ENCODE measurements at places on chromosomes 6 and 20.

GRCh38 chr6:3023663-3024483 lies 24.2 kb downstream of the NQO2 start:
- peak; percentile 82 for DNase-seq

DNA sequence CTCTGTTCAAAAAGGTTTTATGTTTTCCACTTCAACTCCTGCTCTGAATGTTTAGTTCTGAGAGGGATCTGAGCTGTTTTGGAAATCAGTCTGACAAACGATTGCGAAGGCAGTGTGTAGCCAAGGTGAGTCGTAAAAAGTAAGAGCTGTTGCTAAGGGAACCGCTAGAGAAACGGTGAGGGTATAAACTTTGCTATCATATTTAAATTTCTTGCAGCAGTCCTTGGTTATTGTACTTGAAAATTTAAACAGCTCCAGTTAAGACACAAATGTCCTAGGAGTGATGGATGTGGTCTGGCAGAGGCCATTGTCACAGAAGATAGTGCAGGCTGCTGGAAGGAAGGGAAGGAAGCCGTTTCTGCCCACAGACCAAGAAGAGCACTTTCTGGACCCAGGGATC lies 64.9 kb upstream of the CITED2 start:
- DNase-seq, result no peak

- no peak for DNase-seq
Measured at GRCh38 chr6:25750906-25751305, 3.6 kb upstream of the SLC17A4 start.

DNA sequence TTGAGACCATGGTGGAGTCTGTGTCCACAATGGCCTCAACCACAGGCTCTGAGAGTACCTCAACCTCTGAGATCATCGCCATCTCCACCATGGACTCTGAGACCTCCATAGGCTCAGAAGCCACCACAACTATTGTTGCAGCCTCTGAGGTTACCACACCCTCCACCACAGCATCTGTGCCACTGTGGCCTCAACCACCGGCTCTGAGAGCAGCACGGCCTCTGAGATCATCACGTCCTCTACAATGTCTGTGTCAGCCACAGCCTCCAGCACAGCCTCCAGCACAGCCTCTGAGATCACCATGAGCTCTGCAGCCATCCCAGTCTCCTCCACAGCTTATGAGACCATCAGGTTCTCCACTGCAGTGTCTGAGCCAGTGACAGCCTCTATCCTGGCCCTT lies 19.4 kb upstream of the MUC21 start:
- no peak for DNase-seq

DNA sequence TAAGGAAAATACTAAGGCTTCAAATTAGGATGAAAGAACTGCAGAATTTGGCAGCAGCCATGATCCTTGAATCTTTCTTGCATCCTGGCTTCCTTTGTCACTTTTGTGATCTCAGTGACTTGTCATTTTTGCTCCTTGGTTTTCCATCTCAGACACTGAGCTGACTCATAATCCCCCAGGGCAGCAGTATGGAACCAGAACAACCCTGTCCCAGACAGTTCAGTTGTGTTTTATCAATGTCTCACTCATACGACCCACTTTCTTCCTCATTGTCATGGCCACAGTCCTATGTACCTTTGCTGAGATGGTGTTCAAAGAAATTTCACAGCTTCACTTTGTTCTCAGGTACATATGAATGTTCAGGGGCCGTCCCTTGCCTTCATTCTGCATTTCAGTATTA lies 488.5 kb upstream of the BTBD3 start:
- DNase-seq, result no peak

DNA sequence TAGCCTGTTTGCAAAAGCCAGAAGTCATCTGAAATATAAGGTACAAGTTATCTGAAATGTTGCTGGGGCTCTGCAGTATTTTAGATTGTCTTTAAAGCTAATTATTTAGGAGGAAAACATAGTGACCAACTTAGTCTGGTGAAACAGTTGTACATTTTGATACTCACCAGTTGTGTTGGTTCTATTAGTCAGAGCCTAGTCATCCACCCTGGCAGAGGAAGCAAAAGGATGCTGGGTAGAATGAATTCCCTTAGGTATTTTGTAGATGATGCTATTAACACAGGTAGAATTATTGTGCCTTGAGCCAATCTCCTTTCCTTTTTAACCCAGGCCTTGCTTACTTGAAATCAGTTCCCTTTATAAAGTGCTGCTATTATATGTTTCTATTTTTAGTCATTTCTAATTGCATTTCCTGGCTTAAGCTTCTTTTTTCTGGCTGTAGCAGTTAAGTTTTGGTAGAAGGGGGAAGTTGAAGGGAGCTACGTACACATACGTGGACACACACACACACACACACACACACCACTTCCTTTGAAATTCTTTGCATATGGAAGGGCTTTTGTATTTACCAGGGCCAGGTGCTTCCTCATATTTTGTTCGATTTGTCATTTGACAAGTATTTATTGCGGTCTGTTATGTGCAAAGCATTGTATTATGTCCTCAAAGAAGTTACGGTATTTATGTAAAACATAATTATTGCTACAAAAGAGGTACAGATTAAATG lies 82.4 kb downstream of the RTN4IP1 start:
- peak; percentile 54 for DNase-seq

GRCh38 chr6:51112731-51113130 lies 294.1 kb downstream of the TFAP2B start:
- peak; percentile 43 for DNase-seq

- DNase-seq, result no peak
Measured at GRCh38 chr6:87184762-87185250, 29.4 kb downstream of the ZNF292 start.

DNA sequence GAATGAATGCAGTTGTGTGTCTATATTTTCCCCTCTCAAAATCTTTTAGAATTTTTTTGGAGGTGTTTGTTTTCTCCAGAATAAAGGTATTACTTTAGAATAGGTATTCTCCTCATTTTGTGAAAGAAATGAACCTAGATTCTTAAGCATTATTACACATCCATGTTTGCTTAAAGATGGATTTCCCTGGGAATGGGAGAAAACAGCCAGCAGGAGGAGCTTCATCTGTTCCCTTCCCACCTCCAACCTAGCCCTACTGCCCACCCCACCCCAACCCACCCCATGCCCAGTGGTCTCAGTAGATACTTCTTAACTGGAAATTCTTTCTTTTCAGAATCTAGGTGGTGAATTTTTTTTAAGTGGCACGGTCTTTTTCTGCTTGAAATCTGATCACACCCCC lies 127.8 kb downstream of the CD109 start:
- no peak for DNase-seq

DNA sequence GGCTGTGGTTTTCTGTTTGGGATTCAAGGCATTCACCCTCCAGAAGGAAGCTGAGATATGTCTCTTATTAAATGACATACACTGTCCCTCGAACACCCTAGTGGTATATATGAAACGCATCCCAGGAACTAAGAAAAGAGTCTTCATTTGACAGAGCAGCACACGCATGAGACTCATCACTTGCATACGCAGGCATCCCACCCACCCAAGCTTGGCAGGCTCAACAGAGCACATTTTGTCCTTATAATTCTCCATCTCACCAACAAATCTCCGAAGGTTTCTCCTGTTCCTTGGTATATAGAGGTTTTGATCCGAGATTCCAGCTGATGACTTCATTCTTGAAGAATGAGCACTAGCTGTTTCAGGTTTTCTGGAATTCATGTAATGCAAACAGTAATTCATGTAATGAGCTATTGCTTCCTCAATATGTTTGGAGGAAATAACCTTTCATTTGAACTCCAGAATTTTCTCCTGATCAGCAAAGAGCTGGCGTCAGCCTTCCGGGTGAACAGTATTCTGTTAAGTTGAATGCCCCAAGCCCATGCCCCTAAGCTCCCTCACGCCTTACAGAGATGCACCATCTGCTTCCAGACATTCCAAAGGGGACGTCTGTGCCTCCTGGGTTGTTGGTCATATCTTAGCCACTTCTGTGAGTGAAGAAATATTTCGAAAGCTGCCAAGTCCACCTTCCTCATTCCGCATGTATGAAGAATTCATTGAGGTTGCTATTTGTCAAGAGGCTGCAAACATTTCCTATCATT lies 66.0 kb upstream of the CDH4 start:
- DNase-seq, result peak; percentile 95

GRCh38 chr6:54473328-54473727 lies 165.1 kb downstream of the TINAG start:
- no peak for DNase-seq

DNA sequence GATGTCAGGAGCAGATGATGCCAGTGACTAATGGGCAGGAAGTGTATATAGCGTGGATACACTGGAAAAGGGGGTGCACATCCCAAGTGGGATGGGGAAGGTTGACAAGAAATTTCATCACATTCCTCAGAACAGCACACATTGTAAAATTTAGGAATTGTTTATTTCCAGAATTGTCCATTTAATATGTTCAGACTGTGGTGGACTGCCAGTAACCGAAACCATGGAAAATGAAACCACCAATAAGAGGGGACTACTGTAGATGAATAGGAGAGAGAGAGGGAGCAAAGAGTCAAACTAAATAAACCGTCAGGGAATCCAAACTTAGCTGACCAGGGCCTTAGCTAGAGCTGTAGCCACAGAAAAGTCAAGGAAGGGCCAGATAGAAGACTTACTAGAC lies 164.4 kb upstream of the PRDM1 start:
- DNase-seq, result no peak

GRCh38 chr6:168479421-168479820 lies 38.4 kb downstream of the SMOC2 start:
- DNase-seq, result no peak

DNA sequence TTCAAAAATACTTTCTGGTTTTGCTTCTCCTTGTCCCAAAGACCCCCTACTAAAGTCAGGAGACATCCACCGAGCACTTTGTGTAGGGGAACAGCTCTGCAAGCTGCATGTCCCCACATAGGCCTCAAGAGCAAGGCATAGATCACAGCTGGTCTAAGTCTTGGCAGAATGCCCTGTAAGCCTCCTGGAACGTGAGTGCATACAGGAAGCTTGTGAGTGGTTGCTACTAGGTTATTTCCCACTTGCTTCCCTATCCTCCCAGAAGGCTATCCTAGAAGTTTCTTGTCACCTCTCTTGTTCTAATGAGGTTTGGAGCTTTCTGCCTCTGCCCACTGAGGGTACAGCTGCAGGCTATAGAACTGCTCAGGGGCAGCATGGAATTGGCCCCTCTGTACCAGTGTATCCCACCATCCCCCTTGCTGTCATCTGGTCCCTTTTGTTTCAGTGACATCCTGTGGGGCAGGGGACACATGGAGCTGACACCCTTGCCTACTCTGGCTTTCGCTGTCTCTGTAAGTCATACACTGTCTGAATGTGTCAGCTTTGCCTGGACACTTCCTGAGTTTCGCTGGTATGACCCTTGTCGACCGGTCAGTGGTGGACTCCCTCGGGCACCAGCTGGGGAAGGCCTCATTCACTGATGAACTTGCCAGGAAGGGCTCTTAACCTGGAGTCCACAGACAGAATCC lies 35.6 kb upstream of the KCNK16 start:
- peak; percentile 35 for DNase-seq

DNA sequence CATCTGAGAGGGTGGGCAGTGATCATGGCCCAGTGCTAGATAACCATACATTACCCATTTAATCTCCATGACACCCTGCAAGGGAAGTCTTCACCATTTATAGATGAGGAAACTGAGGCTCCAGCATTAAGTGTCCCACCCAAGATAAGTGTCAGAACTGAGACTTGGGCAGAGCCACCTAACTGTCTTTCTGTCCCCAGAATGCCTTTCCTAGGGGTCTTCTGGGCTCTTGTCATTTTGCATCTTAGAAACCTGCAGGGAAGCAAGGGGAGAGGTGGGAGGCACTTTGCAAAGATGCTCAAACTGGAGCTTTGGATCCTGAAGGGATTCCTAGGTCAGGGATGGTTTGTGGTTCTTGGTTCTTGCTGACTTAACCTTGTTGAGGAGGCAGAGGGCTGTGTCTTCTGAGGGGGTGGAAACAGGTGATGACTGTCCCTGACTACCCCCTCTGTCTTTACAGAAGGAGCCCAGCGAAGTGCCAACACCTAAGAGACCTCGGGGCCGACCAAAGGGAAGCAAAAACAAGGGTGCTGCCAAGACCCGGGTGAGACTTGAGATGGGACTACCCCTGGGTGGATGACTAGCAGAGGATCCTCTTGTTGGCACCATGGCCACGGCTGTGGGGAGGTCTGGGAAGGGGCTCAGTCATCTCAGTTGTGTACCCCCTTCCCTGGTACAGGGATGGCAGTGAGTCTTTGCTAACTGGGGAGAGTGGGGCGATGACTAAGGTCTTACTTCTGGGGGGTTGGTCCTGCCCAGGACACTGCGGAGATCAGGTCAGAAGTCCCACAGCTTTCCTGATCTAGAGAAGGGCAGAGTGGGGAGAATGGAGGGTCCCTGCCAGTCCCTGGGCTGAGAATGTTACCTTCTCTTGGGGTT lies 5.8 kb downstream of the HMGA1 start:
- DNase-seq, result no peak

GRCh38 chr6:116564921-116565872 lies 6.1 kb upstream of the RWDD1 start:
- DNase-seq, result no peak

DNA sequence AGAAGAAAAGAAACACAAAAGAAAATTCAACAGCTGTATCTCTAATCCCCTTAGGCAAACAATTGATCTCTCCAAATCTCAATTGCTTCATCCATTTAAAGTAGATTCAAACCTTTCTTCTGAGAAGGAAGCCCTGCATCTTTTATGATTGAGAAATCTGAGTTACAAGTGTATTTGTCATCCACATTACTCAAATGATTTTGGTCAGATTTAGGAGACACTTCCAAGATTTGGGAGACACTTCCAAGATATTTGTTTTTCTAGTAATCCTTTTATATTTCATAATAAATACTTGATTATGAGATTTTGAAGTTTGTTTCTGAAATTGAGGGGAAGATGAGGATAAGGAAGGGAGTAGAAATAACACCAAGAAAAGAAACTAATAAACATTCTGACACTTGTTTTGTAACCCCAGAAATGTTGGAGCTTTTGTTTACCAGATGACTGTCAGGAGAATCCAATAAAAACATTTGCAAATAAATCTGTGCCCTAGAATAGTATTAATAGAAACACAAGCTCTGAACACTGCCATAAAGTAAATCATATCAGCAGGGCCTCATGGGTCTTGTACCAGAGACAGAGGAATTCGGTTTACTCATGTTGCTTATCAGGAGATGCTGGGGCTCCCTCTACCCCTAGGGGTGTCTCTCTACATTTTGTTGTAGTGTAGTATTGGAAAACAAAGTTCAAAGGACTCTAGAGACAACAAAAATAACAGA lies 314.3 kb upstream of the NT5E start:
- peak; percentile 87 for DNase-seq

GRCh38 chr20:10521068-10521831 lies 86.1 kb downstream of the SLX4IP start:
- no peak for DNase-seq

GRCh38 chr6:145749632-145750031 lies 14.3 kb upstream of the EPM2A start:
- DNase-seq, result peak; percentile 55

GRCh38 chr6:119186490-119186889 lies 108.0 kb upstream of the FAM184A start:
- no peak for DNase-seq

All from fibroblast of skin of left quadriceps (primary cell).